ENCODE measurements at places on chromosomes 13 and 19.

DNA sequence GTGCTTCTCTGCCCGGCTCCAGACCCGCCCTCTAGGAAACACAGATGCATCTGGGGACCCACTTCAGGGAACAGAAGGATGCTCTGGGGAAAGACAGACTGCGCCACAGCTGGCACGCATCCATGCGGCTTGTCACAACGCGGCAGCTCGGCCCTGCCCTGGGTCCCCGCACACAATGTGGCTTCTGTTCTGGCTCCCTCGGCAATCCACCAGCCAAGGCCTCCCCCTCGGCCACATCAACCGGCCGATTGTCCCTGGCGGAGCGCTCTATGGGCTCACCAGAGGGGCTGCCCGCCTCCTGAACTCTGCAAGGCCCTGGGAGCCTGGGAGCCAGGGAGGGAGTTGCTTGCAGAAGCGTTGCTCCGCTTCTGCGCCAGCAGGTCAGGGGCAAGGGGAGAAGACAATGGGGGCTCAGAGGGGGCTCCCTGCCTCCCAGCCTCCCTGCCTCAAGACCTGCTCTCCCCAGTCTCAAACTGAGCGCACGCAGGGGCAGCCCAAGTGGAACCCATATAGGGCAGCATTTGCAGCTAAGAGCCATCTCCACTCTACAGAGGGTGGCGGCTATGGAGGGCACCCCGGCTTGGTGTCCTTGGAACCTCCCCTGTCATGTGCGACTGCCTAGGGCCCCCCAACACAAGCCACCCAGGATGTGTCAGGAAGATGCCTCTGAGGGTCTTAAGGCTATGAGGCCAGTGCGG is 37.9 kb downstream of the MLLT1 start:
- no peak for ATAC-seq

DNA sequence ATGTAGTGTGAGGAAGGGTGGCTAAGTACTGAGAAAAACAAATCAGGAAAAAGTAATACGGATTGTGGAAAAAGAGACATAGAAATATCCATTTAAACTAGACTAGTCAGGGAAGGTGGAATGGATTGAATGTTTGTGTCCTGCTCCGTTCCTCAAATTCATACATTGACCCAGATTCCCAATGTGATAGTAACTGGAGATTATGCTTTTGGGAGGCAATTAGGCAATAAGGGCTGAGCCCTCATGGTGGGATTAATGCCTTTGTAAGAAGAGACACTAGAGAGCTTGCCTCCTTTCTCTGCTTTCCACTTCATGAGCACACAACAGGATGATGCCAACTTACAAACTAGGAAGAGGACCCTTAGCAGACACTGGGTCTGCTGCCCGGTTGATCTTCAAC is 765.2 kb upstream of the GPC6 start:
- no peak for ATAC-seq

GRCh38 chr13:38897521-38897920 is 93.1 kb downstream of the STOML3 start:
- ATAC-seq = no peak

DNA sequence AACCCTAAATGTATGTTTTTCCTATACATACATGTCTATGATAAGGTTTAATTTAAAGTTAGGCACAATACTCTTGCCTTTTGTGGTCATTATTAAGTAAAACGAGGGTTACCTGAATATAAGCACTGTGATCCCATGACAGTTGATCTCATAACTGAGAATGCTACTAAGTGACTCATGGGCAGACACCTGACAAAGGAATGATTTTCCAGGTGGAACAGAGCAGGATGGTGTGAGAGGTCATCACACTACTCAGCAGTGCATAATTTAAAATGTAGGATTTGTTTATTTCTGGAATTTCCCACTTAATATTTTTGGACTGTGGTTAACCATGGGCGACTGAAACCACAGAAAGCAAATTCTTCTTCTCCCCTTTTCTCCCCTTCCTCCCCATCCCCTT is 178.9 kb downstream of the UGGT2 start:
- no peak for ATAC-seq

DNA sequence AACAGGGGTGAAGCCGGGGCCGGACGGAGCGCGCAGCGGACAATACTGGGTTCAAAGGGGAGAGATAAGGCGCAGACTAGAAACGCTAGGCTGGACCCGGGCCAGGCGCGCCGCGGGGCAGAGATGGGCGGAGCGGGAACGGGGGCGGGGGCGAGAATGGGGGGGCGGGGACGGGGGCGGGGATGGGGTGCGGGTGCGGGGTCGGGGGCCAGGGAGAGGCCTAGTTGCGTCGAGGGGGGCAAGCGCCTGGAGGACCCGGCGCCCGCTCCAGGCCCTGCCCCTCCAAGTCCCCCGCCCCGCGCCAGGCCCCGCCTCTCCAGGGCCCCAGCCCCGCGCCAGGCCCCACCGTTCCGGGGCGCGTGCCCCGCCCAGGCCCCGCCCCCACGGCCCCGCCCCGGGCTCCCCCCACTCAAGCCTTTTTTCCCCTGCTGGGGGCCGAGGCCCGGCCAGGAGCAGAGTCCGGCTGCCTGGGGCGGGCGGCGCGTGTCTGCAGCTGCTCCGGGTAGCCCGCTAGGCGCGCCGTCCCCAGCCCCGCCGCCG is at the start of gene CERS4:
Gene CERS4 (plus strand): TSS at position 449 of the 540 bp plus-strand sequence. CDS start 41,707 bp downstream, outside the sequence.
- peak; percentile 86 for ATAC-seq

- no peak for ATAC-seq
These were observed 9.1 kb downstream of the COMP start for GRCh38 chr19:18781885-18782527.

DNA sequence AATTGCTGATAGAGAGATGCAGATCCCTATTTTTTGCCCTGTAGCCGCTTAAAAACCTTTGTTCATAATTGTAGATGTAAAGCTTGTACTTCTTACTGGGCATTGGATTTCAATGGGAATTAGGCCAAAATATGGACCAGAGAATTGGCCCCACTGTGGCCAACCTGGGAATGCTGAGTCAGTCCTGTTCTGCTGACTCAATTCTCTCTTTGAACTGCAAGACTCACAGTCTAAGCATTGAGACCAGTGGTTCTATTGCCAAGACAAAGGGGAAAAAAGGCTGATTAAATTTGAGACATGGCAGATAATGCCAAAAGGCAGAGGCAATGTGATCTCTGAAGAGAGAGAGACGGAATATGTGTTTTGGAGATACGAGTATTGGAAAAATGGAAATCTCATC is 72.5 kb upstream of the UBL3 start:
- ATAC-seq = no peak

- ATAC-seq = no peak
These were observed 1.0 kb upstream of the LGALS7 start for GRCh38 chr19:38774181-38774950.

DNA sequence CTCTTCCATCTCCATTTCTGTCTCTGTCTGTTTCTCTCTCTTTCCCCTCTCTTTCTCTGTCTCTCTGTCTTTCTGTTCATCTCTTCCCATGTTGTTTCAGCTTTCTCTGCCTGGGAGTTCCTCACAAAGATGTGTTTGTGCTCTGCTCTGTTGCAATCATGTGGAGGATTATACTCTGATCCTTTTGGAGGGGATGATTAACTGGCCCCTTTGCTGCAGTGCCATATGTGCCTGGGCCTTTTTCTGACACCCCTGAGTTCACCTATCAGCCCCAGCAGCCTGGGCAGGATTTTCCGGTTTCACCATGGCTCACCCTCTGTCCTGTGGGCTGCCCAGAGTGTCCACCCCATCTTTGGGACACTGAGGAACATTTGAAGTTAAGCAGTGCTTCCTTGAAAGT is 9.0 kb upstream of the TEX26 start:
- ATAC-seq = no peak

GRCh38 chr13:52405767-52406494 is at the start of gene THSD1:
Gene THSD1, minus strand, starts transcription at chr13:52406172. Its CDS starts 3,572 bp downstream, at chr13:52402600.
- ATAC-seq = peak; percentile 84

GRCh38 chr13:46586751-46587514 is 34.0 kb downstream of the LRCH1 start:
- peak; percentile 32 for ATAC-seq

DNA sequence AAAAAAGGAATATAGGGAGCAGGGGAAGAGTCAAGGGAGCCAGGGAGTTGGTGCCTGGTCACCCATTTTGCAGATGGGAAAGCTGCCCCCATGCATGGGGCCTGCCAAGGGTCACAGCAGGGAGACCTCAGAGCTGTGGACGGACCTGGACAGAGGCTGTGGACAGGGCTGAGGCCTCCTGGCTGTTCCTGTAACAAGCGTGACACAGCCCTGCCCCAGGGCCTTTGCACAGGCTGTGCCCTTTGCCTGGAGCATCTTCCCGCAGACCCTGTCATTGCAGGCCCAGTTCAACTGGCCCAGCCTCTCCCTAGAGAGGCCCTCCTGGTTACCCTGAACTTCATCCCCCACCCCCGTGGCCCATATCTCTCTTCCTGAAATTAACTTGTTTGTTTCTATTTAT is 6.4 kb downstream of the TNFAIP8L1 start:
- ATAC-seq = no peak

- peak; percentile 13 for ATAC-seq
These were observed 435 bp upstream of the OBI1 start for GRCh38 chr13:78659450-78659730.

GRCh38 chr13:79389026-79389425 is 17.0 kb downstream of the RBM26 start:
- no peak for ATAC-seq

GRCh38 chr13:114104655-114105520 is 27.5 kb downstream of the RASA3 start:
- no peak for ATAC-seq

GRCh38 chr13:27258637-27259386 is 7.5 kb downstream of the RPL21 start:
- no peak for ATAC-seq

- ATAC-seq = peak; percentile 3
These were observed 2.4 kb downstream of the GADD45B start for GRCh38 chr19:2478278-2478755.

DNA sequence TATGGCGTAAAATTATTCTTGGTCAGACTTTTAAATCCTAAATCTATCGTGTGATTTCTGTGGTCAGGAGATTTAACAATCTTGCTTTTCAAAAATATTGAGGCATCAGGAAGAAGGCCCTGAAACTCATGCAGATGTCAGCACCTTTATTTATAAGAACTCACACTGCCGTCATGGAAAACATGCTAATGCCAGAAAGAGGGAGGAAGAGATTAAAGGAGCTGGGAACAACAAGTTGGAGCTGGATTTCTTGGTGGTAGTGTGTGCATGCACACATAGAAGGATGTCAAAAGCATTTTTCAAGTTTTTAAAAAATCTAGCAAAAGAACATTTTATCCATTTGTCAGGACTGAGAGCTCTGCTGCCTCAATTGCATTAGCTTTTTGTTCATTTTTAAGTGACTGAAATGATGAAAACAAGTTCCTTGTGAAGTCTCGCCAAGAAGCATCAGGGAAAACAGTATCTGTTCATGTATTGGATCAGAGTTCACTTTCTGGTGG is 342.5 kb downstream of the SPRY2 start:
- ATAC-seq = no peak

DNA sequence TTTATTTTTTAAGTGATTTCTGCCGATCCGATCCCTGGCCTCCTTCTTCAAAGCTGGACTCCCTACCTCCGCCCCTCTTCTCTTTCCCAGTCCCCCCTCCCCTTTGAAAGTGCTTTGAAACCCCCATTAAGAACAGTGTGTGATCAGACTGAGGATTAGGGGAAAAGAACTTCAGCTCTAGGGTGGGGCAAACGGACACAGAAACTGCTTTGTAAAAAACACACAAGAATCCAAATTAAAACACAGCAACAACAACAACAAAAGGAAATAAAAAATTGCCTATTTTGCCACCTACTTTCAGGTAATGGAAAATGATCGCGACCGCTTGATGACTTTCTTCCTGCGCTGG is 1.4 kb downstream of the SPRY2 start:
- ATAC-seq = no peak

DNA sequence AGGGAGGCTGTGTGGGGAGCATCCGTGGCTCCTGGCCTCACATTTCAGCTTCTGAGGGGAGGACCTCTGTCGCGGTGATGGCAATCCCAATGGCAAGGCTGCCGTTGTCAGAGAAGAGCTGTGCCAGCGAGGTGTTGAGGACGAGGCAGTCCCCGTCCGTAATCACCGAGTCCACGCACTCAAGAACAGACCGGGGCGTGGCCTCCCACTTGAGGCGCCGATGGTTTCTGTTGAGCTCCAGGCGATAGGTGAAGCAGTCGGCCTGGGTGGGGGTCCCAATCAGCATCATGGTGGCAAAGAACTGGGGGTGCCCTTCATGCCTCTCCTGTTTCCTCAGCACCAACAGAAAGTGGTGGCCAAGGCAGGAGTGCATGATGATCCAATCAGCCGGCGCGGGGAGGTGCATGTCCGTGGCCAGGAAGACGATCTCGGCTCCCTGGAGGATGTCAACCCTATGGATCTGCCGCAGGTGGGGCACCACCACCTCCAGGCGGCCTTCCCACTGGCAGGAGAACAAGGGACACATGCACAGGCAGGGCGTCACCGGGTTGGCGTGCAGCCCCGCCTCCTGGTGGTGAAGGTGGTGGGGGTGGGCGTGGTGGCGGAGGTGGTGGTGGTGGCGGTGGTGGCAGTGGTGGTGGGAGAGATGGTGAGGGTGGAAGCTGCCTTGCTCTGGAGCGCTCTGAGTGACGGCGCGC is 68.1 kb downstream of the SIAH3 start:
- ATAC-seq = no peak

- ATAC-seq = no peak
These were observed 128.9 kb upstream of the RXFP2 start for GRCh38 chr13:31610270-31610998.

DNA sequence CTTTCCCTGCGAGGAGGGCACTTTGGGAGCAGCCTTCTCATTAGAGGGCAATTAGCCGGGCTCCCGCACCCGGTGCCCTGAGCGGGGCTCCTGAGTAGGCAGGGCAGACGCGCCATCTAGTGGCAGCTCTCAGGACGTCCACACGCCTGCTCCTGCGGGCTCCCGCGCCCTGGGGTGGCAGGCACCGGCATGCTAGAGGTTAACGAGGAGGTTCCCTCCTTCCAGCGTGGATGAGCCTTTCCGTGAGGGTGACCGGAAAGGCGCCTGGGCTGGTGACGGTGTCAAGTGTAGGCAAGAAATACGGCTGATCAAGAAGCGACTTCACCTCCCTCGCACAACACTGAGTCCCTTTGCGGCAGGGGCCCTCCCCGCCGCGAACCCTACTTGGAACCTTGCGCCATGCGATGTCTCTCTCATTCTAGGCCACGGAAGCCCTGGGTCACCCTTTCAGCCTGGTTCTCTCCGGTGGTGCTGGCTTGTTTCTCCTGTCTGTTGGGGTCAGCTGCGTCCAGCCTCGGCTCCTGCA is 67.7 kb downstream of the ALOX5AP start:
- peak; percentile 96 for ATAC-seq

DNA sequence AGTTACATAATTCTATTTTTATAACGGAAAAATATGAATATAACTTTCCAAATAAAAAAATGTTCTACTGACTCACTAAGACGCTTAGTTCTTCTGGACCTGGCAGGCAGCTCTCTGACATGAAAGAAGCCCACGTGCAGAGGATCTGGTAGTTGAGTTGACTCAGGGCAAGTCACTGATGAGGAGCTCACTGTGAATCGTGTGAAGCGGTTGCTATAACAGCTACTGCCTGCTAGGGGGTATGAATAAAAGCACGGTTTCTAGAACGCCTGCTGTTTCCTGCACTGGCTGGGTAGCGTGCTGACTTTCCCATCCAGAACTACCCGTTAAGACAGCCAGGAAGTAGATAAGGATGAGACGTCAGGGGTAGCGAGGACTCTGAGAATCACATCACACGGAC is 54.7 kb upstream of the WASF3 start:
- ATAC-seq = no peak
